ENCODE measurements at places on chromosomes 12 and 14.

DNA sequence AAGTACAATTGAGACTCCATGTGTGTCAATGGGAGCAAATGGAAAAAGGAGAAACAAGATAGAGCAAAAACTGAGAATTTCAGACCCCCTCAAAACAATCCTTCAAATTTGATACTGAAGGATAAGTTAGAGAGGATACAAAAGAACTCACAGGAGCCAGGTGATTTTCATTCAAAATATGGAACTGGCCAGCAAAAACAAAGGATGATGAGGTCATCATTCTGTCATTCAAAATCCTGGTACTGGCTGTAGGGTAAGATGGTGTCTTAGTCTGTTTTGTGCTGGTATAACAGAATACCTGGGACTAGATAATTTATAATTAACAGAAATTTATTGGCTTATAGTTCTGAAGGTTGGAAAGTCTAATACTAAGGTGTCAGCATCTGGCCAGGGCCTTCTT, 80.6 kb downstream of the LMNTD1 start:
- H3K4me3 ChIP-seq = no peak overlapping the region
- H3K36me3 ChIP-seq = no peaks in the 10 kb centered on the region

DNA sequence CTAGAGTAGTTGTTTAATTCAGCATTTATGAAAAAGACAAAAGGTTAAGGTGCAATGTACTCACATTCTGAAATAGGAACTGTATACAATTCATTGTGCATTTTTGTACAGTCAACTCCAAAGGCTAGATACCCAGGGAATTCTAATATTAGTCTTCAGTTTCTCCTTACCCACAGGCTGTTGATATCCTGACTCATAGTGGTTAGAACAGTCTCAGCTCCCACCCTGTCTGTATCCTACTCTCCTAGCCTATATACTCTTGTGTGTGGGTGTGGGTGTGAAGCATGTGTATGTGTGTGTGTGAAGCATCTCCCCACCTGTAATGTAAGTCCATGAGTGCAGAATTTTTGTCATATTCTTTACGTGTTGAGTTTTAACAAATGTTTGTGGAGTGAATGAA, 229.5 kb downstream of the NAV3 start:
- no peak overlapping the region for H3K4me3 ChIP-seq
- H3K27ac ChIP-seq = no peak overlapping the region
- no peaks in the 10 kb centered on the region for H3K36me3 ChIP-seq
- H3K27me3 ChIP-seq = no peaks in the 10 kb centered on the region
- no peaks in the 10 kb centered on the region for H3K4me1 ChIP-seq

DNA sequence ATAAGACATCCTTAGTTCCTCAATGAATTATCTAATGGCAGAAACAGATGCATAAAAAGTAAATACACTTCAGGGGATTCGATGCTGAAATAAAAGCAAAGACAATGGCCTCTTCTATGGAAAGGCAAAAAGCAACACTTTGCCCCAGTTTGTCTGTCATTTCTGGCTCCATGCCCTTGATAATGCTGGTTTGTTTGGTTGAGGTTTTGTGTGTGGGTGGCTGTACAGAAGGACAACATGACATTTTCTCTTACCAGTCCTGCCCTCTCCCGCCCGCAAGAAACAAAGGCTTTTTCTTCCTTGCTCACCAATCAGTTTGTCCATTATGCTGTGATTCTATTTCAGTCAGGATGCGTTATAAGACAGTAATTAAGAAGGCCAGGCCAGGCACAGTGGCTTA, 18.1 kb upstream of the WDR89 start:
- no peak overlapping the region for H3K27ac ChIP-seq
- peaks cover 7% of the 10 kb centered on the region for H3K4me1 ChIP-seq
- no peak overlapping the region for H3K4me3 ChIP-seq
- no peaks in the 10 kb centered on the region for H3K27me3 ChIP-seq
- DNase-seq = no peak

- H3K27ac ChIP-seq = no peak overlapping the region
- H3K27me3 ChIP-seq = no peaks in the 10 kb centered on the region
- no peaks in the 10 kb centered on the region for H3K36me3 ChIP-seq
- no peak for DNase-seq
- H3K4me3 ChIP-seq = no peak overlapping the region
Observed at GRCh38 chr12:50043854-50044253, 13.5 kb upstream of the ASIC1 start.

GRCh38 chr14:42523666-42524065, 917.0 kb downstream of the LRFN5 start:
- no peak for DNase-seq
- no peaks in the 10 kb centered on the region for H3K4me1 ChIP-seq
- H3K27ac ChIP-seq = no peak overlapping the region

DNA sequence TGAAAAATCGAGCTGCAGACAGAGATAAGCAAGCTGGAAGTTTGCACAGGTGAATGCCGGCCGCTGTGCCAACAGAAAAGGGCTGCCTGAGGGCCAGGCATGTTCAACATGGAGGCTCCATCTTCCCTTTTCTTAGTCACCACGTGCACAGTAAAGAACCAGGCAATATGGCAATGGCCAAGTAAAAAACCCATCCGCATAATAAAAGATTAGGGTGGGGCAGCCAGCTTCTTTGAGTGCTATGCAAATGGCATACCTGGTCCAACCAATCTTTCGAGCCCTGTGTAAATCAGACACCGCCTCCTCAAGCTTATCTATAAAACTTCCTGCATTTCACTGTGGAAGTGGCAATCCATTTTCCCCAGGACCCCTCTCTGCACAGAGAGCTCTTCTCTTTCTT, 16.7 kb downstream of the PNP start:
- H3K27me3 ChIP-seq = no peaks in the 10 kb centered on the region
- no peak overlapping the region for H3K4me3 ChIP-seq
- H3K27ac ChIP-seq = no peak overlapping the region
- DNase-seq = no peak
- H3K4me1 ChIP-seq = peaks cover 3% of the 10 kb centered on the region
- no peaks in the 10 kb centered on the region for H3K36me3 ChIP-seq

DNA sequence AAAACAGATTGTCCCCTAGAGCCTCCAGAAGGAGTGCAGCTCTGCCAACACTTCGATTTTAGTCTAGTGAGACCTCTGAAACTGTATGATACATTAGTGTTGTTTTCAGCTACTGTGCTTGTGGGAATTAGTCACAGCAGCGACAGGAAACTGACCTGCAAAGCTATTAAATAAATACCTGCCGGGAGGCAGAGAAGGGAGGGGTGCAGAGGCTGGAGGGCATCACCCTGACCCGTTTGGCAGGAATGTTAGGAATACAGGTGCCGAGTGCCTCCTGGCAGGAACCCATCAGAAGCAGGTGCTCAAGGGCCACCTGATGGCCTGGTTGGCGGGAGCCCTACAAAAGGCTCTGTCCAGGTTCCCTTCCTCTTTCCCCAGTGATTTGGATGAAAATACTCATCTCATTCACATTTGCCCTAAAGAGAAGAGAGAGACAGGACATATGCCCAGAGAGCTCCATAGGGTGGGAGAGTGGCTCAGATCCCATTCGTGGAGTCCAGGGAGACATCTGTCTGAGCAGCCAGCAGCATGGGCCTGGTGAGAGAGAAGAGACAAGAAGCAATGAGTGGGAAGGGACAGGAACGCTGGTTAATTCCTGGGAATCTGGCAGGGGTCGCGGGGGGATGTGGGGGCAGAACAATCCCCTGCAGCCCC, 44.6 kb downstream of the C14orf132 start:
- H3K27ac ChIP-seq = no peak overlapping the region
- no peak overlapping the region for H3K4me3 ChIP-seq
- DNase-seq = no peak
- H3K36me3 ChIP-seq = no peaks in the 10 kb centered on the region
- no peaks in the 10 kb centered on the region for H3K27me3 ChIP-seq

DNA sequence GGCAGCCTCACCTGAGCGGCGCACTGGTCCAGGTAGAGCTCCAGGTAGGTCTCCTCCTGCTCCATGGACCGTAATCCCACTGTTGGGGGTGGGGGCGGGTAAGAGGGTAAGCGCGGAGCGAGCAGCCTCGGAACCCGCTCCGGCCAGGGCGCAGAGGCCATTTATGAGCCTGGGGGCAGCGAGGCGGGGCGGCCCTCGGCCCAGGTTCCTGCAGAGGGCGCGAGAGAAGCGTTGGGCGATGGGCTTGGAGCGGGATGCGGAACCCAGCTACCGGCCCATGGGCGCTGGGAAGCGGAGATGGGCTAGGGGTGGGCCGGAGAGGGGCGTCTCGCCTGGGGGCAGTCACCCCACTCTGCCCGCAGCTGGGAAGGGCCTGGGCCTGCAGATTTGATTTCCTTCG, at the start of gene TBPL2:
Gene TBPL2, minus strand, starts transcription at position 232 of the 400 bp plus-strand sequence. Its CDS starts 167 bp downstream, at position 65.
- no peak within 1 kb of the TSS for H3K27ac ChIP-seq
- no peaks in the 10 kb centered on the region for H3K27me3 ChIP-seq
- no peaks in the 10 kb centered on the region for H3K36me3 ChIP-seq
- no peaks in the 10 kb centered on the region for H3K4me1 ChIP-seq
- H3K4me3 ChIP-seq = no peak within 1 kb of the TSS

GRCh38 chr12:52255926-52256583, 18.4 kb upstream of the KRT86 start:
- no peak overlapping the region for H3K27ac ChIP-seq
- no peaks in the 10 kb centered on the region for H3K4me1 ChIP-seq
- peaks cover 2% of the 10 kb centered on the region for H3K27me3 ChIP-seq
- no peak overlapping the region for H3K4me3 ChIP-seq
- DNase-seq = no peak
- H3K36me3 ChIP-seq = no peaks in the 10 kb centered on the region

GRCh38 chr14:55477680-55478079, 37.3 kb upstream of the TBPL2 start:
- no peaks in the 10 kb centered on the region for H3K4me1 ChIP-seq
- H3K27ac ChIP-seq = no peak overlapping the region
- no peaks in the 10 kb centered on the region for H3K36me3 ChIP-seq
- H3K27me3 ChIP-seq = no peaks in the 10 kb centered on the region

DNA sequence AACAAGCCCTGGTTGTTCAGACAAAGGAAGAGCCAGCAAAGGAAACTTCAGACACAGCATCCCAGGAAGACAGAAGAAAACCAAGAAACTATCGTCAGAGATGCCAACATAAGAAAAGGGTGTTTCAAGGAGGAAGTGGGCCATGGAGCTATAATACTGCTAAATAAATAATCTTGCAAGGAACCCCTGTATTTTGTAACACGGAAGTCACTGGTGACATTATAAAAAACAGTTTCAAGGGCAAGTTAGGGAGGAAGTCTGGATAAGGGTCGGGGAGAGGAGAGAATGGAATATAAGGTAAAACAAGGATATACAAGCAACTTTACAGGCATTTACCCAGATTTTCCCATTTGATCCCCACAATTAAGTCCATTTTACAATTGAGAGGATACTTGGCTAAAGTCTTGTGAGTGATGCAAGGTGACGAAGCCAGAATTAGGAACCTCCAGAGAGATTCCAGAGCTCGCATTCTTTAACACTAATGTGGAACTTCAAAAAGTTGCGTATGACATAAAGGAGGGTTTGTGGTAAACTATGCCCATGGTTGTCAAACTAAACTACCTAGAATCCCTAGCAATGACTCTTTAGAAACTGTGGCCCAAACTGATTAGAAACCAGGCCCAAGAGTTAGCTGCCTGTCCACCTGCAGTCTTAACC, 46.4 kb downstream of the PPM1H start:
- no peak overlapping the region for H3K4me3 ChIP-seq
- no peaks in the 10 kb centered on the region for H3K4me1 ChIP-seq
- no peak for DNase-seq
- no peaks in the 10 kb centered on the region for H3K27me3 ChIP-seq

DNA sequence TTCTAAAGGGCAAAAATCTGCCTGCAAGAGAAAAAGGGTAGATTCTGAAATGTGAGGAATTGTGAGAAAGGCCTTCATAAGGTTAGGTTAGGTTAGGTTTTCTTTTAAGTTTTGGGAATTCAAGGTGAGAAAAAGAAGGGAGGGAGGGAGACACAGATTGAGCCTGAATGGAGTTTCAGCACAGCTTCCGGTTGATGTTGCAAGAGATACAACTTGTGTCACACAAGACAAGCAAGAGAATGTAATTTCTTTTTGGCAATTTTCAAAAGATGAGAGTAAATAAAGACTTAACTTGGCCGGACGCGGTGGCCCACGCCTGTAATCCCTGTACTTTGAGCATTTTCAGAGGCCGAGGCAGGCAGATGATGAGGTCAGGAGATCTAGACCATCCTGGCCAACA, 63.8 kb downstream of the CPSF2 start:
- H3K27ac ChIP-seq = no peak overlapping the region
- no peaks in the 10 kb centered on the region for H3K36me3 ChIP-seq
- no peaks in the 10 kb centered on the region for H3K27me3 ChIP-seq
- H3K4me3 ChIP-seq = no peak overlapping the region
- DNase-seq = no peak

GRCh38 chr14:49405291-49405690, 180.9 kb downstream of the RPS29 start:
- H3K36me3 ChIP-seq = no peaks in the 10 kb centered on the region
- no peaks in the 10 kb centered on the region for H3K4me1 ChIP-seq
- no peak for DNase-seq
- no peaks in the 10 kb centered on the region for H3K27me3 ChIP-seq
- no peak overlapping the region for H3K27ac ChIP-seq

- H3K27ac ChIP-seq = peak overlapping the region; percentile 68
- no peaks in the 10 kb centered on the region for H3K27me3 ChIP-seq
- H3K36me3 ChIP-seq = no peaks in the 10 kb centered on the region
- peaks cover 7% of the 10 kb centered on the region for H3K4me1 ChIP-seq
- no peak overlapping the region for H3K4me3 ChIP-seq
Observed at GRCh38 chr14:64639340-64639821, 64.8 kb upstream of the PLEKHG3 start.

DNA sequence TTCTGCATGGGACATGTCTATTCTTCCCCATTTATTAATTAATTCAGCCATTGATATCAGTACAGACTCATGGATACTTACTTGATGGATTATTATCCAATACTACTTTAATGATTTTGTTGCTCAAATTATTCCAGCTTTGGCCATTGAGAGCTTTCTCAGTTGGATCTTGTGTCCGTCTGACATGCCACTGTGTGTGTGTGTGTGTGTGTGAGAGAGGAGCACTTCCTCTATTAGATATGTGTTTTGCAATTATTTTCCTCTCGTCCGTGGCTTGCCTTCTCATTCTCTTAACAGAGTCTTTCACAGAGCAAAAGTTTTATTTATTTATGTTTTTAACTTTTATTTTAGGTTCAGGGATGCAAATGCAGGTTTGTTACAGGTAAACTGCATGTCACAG, 194.2 kb downstream of the ADGRD1 start:
- H3K36me3 ChIP-seq = no peaks in the 10 kb centered on the region
- no peak overlapping the region for H3K4me3 ChIP-seq
- H3K27ac ChIP-seq = no peak overlapping the region
- no peak for DNase-seq

DNA sequence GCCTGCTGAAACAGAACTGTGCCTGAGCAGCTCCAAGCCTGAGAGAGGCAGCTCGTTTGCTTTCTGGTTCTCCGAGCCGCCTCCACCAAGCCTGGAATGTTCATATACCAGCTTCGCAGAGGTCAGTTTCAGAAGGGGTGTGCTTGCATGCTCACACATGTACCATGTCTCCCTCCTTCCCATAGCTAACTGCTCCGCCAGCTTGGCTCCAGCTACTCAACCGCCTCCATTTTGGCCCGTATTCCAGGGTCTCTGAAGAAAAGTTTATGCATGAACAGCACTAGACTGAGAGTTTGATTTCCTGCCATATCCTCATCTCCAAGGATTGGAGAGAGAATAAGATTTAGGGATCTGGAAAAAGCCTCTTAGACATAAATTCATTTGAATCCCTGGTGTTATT, 103.7 kb downstream of the SMOC1 start:
- H3K4me1 ChIP-seq = no peaks in the 10 kb centered on the region
- DNase-seq = no peak
- H3K27me3 ChIP-seq = no peaks in the 10 kb centered on the region
- no peaks in the 10 kb centered on the region for H3K36me3 ChIP-seq
- H3K27ac ChIP-seq = no peak overlapping the region
